ENCODE measurements at places on chromosomes 3 and 15.

DNA sequence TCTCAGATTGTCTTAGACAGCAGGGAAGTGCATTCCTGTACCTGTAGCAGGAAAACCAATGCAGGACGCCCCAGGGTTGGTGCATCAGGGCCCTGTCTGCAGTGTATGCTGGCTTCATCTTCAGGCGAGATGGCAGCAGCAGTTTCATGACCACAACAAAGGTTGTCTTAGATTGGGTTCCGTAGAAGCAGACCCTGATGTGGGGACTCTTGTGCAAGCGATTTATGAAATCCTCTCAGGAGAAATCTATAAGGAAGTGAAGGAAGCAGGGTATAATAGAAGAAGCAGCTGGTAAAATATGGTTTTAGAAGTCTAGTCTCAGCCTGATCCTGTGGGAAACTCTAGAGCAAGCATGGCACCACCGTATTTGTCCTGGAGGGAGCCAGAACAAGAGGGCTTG is 25.0 kb downstream of the DNAH1 start:
- no peak for DNase-seq

- DNase-seq, result no peak
These were observed 128.3 kb upstream of the BHLHE40 start for GRCh38 chr3:4850928-4851265.

DNA sequence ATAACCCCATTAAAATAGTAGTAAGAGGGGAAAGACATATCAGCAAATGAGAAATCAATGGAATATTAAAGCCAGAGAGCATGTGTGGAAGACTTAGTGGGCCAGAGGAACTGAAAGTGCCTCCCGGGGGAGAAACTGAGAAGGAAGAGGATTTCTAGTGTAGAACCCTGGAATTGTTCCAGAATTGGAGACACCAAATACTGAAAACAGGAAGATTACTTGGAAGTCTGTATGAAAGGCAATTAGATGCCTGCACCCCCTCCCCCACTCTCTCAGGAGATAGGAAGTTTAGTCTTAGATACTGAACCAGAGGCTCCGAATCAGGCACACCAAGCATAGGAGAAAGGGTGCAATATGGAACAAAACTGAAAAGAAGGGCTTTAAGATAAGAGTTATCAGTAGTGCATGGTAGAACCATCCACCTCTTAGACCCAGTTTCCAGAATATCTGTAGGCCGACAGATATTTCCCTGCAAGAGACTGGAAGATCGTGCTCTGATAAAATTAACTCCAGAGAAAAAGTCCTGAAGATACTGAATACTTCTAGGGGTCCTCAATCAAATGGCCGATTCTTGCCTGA is 32.4 kb downstream of the KLHL18 start:
- DNase-seq, result no peak

DNA sequence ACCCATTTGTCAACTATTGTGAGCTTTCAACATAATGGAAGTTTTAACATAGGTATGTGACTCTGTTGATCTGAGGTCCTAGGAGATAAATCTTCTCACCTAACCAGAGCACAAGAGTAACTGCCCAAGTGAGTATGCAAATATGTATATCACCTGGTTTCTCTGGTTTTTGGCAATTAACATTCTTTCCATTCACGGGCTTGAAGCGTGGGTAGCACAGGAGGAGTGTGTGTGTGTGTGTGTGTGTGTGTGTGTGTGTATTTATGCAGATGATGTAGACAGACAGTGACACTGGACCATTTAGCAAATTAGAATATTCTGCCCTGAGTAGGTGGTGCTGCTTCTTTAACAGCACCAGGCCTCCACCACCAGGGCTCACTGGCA is 15.0 kb downstream of the EPHB1 start:
- DNase-seq, result no peak

DNA sequence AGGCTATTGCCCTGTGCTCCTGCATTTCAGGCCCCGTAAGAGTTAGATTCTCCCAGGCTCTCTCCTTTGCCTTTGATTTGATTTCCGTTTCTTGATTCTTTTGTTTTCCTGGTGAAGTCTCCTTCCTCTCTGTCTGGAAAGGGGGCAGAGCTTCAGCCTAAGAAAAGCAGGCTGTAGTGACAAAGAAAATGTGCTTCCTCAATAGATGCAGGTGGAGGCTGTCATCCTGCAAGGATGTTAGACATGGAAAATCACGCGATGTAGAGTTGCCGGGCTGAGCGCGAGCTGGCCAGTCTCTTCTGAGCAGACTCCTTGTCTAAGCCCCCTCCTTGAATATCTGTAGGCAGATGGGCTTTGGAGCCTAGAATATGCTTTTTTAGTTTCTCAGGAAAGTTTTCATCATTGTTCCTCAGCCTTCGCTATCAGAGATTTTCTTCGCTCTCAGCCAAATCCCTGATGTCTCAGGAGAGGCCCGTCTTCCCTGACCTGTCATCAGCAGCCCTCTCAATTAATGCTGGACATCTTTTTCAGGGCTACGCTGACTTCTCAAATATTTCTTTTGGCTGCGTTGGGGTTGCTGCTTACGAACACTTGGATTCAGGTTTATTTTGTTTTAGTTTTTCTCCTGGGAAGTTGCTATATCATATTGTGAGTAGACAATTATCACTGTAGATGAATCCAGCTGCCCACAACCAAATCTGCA is 163.6 kb downstream of the ITPR1 start:
- no peak for DNase-seq

DNA sequence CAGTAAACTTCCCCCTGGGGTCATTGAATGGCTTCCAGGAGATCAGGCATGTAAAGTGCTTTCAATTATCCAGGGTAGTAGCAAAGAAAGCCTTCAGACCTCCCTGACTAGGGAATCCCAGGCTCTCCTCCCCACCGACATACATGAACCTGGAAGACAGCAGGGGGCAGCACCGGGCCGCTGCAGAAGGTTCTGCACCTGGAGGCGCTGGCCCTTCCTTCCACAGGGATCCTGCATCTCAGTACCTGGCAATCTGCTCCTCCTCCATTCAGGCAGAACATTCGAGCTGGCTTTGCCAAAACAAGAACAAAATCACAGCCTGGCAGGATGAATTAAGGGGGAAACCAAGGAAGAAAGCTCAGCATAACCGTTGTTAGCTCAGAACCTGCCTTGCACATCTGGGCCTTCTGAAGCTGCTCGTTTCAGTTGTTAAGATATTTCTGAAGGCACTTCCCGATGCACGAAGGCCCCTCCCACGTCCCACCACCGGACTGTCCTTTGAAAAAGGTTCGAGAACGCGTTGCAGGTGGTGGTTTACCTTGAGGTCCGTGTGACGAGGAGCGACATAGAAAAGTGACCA is 237.7 kb downstream of the SLCO3A1 start:
- DNase-seq, result no peak

GRCh38 chr15:50718700-50719125 is 32.1 kb upstream of the TRPM7 start:
- no peak for DNase-seq

GRCh38 chr15:99657996-99658395 is 75.2 kb downstream of the LYSMD4 start:
- DNase-seq, result no peak

GRCh38 chr15:66178531-66178910 is 75.0 kb downstream of the MEGF11 start:
- no peak for DNase-seq

- DNase-seq, result no peak
These were observed 5.0 kb upstream of the UBE2E1 start for GRCh38 chr3:23800731-23801130.

- DNase-seq, result no peak
These were observed 24.6 kb downstream of the MAPKBP1 start for GRCh38 chr15:41798607-41799487.

GRCh38 chr3:71062952-71063772 is 520.4 kb downstream of the FOXP1 start:
- DNase-seq, result no peak

DNA sequence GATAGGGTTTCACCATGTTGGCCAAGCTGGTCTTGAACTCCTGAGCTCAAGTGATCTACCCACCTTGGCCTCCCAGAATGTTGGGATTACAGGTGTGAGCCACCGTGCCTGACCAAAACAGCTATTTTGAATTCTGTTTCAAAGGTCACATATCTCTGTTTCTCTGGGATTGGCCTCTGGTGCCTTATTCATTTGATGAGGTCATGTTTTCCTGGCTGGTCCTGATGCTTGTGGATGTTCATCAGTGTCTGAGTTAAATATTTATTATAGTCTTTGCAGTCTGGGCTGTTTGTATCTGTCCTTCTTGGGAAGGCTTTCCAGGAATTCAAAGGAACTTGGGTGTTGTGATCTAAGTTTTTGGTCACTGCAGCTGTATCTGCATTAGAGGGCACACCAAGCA is 5.1 kb downstream of the PATL2 start:
- DNase-seq, result no peak

DNA sequence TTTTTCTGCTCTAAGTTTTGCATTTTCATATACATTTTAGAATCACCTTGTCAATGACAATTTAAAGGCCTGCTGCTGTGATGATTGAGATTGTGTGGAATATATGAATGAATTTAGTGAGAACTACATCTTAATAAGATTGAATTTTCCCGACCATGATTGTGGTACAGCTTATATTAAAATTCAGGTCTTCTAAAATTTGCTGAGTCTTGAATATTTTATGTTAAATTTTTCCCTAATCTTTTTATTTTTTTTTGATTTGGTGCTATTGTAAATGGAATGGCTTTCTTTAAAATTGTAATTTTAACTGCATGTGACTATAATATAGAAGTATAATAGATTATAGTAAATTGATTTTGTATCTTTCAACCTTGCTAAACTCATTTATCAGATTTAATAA is 172.1 kb downstream of the IL1RAP start:
- DNase-seq, result no peak

GRCh38 chr3:63791974-63792373 is 27.1 kb upstream of the C3orf49 start:
- DNase-seq, result no peak

DNA sequence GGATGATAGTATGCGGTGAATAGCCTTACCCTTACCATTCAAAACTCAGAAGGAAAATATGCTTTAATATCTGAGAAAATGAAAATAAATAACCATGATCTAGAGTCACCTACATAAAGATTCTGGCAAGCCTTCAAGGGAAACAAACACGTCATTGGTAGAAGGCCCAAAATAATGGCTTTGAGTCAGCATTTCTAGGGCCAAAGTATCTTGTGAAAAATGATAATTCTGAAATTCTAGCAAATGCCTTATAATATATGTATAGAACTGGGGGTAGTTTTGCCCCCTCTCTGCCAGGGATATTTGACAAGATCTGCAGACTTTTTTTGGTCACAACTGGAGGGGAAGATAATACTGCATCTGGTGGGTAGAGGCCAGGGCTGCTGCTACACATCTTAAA is 15.4 kb downstream of the PLSCR1 start:
- DNase-seq, result no peak

DNA sequence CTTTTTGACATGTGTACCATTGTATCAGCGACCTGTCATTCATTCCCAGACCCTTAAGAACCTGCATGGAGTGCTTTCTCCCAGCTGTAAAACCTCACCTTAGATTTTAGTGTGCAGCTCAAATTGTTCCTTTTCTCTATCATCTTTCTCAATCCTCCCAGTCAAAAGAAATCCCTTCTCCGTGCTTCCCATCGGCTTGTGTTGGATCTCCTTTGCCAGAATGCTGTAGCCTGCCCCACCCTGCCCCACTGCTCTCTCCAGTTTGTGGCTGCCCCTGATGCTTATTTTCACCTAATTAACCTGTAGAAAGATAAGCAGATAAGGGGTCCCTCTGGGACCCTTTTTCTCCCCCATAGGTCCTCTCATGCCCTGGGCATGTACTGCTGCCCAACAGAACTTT is 51.1 kb downstream of the ANXA2 start:
- no peak for DNase-seq

DNA sequence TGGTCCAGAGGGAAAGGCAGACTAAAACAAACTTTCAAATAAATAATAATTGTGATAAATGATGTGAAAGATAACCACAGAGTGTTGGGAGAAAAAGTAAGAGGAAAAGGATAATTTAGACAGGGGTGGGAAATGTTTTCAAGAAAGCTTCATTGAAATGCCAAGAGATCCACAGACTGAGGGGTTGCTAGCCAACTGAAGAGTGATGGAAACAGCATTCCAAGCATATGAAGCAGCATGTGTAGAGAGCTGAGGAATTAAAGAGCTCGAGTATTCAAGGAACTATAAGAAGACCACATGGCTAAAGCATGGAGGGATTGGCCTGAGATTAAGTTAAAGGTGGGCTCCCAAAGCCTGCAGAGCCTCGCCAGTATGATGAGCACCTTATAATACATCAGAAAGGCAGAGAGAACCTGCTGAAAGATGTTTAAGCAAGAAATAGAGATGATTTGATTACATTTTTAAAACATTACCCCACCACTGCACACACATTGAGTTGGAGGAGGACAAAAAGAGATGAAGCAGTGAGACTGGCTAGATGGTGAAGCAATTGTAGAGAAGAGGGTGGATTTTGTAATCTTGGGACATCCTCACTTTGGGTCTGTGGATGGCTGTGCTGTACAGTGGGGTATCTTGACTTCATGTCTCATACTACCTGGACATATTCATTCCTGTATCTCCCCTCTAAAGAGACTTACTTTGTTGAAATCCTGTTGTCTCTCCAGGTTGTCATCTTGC is 100.8 kb downstream of the STAC start:
- no peak for DNase-seq

DNA sequence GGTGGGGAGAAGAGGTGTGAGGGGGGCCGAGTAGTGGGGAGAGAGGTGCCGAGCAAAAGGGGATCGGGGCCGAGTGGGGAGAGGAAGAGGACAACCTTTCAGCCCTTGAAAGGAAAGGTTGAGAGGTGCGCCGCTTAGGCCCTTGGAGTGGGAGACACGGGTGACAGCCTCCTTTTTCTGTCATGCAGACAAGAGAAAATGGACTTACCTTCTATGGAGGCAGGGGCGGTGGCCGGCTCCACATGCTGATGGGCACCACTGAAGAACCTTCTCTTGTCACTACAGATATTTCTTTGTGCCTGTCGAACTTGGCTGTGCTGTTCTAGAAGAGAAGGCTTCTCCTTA is 421 bp downstream of the KLHL18 start:
- no peak for DNase-seq

DNA sequence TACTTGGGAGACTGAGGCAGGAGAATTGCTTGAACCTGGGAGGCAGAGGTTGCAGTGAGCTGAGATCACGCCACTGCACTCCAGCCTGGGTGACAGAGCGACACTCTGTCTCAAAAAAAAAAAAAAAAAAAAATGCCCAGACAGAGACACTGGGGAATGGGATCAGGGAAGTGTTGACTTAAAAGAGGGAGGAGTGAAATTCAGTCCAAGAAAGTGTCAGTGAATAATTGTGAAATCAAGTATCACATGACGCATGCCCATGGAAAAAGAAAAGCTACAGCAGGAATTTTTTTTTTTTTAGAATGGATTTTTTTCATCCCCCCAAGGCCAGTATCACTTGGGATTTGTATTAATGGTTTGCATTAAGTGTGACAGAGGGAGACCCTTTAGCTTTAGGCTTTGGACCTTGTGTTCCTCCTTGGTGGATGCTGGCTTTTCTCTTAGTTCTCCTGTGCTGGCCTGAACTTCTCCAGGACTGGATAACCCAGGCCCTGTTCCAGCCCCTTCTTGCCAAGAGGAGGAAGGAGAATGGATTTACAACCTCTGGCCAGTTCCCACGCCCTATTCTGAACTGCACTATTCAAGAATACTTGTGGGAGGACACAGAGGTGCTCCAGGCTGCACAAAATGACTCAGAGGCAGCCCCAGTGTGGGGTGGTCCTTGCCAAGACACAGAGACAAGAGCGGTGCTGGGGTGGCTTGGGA is 36.7 kb upstream of the ZNF774 start:
- no peak for DNase-seq
